ENCODE measurements at places on chromosomes 4 and X.

DNA sequence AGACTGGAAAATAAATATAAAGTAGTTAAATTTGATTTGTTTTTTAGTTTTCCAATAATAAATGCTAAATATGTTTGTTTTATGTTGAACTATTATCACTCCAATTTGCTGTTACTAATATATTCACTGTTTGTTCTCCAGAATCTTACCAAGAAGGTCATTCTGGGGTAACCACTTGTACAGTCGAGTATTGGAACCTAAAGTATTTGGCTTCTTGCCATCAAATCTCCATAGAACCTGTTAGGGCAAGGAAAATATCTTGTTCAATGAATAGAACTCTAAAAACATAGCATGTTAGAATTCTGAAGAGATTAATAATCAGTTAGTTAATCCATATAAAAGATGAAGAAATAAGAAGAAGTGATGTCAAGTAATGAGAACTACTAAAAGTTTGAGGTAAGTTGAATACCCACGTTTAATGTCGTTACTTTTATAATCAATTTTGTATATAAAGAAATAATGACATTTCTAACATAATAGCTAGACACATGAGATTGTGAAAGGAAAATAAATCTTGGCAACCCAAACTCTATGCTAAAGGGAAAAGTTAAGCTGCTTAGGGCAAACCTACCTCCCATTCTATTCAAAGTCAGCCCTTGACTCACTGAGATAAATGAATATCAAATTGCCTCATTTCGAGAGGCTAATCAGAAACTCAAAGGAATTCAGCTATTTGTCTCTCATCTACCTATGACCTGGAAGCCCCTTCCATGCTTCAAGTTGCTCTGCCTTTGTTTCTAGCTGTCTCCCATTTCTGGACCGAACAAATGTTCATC lies 15.3 kb downstream of the UGT2B15 start:
- no peak for DNase-seq

- no peak for DNase-seq
Measured at GRCh38 chrX:149205937-149206336, 299.2 kb downstream of the IDS start.

DNA sequence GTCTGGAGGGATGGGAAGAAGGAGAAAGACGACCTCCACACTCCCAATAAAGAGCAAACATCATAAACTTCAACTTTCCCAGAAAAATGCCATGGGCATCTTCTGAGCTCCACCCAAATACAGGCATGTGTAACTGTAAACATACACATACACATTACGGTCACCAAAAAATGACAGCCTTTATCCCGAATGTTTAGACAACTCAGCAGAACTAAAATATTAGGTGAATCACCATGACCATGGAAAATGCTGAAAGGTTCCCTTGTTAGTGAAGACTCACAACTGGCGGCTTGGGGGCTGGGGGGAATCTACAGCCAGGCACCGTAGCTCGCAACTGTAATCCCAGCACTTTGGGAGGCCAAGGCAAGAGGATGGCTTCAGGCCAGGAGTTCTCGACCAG lies 33.0 kb downstream of the PRKX start:
- DNase-seq: no peak

DNA sequence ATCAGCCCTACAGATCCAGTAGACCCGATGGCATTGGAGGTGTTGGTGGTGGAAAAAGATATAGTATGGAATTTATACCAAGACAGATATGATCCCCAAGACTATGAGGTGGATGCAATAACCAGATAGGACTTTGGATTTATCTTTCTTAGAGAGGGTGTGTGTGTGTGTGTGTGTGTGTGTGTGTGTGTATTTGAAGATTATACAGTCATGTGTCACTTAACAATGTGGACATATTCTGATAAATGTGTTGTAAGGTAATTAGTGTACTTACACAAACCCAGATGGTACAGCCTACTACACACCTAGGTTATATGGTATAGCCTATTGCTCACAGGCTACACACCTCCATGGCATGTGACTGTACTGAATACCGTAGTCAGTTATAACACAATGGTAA lies 24.4 kb upstream of the TAB3 start:
- no peak for DNase-seq

- no peak for DNase-seq
Measured at GRCh38 chr4:2095236-2096072, 36.3 kb downstream of the NAT8L start.

- DNase-seq: no peak
Measured at GRCh38 chrX:32170481-32170880, 1040.9 kb downstream of the DMD start.

Measured in DMS79 treated with DMSO at 0.1 percent for 48 hours (cell line).